ENCODE measurements at places on chromosomes 5 and 9.

DNA sequence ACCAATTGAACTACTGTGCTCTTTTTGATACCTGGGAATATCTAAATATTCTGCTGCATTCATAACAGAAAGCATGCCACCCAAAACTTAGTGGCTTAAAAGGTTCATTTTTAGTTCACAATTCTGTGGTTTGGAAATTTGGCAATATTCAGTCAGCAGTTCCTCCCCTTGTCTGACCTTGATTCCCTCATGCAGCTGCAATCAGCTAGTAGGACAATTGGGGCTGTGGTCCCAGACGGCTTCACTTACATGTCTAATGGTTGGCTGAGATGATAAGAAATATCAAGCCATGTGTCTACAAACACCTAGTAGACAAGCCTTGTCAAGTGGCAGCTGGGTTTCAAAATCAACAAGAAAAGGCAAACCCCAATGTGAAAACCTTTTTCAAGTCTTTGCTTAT is 51.3 kb downstream of the ANXA1 start:
- no peak for DNase-seq

- peak; percentile 56 for DNase-seq
Measured at GRCh38 chr9:131017067-131017466, 8.1 kb downstream of the LAMC3 start.

DNA sequence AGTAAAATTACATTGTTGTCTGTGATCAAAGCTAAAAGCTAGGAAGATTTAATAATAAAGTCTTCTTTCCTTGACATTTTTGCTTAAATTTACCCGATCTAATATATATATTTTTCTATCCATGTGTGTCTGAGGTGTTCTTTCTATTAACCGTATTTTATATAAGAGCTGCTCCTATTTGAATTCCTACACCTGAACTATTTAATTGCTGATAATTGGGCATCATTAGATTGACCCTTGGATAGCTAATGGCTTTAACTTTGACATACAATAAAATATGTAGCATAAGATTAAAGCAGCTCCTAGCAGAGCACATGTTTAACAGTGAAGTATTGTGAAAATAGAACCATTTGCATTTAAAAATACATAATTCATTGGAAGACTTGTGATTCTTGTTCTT is 792.7 kb downstream of the MAT2B start:
- DNase-seq = no peak

DNA sequence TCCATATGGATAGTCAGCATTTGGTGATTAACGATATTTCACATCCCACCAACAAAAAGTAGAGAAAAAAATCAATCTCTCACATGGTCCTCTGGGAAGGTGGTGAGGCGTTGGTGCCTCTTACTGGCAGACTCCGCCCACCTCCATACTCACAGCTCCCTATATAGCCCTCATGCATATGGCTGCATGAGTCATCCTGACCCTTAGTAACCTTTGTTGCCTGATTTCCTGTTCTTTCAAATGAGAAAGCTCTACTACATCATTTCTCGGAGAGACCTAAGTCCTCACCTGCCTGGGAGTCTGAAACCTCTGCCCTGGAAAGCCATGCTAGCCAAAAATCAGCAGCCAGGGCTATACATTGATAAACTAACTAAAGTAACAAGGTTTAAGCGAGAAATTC is 33.3 kb upstream of the ABCA1 start:
- DNase-seq = no peak

DNA sequence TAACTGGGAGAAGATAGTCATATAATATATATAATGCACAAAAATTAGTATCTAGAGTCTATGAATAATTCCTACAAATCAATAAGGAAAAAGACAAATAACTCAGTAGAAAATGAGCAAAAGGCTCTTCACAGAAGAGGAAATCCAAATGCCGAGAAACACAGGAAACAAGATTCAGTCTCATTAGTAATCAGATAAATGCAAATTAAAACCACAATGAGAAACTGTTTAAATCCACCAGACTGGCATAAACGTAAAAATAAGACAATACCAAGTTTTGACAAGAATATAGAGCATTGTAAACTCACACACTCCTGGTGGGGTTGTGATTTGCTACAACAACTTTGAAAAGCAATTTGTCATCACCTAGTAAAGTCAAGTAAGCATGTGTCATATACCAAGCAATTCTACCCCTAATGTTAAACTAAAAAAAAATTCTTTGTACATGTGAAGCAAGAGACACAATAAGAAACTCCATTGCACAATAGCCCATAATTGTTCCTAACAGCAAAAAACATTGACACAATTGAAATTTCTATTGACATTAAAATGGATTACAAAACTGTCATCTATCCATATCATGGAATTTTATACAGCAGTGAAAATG is 21.0 kb upstream of the UBLCP1 start:
- DNase-seq = no peak

DNA sequence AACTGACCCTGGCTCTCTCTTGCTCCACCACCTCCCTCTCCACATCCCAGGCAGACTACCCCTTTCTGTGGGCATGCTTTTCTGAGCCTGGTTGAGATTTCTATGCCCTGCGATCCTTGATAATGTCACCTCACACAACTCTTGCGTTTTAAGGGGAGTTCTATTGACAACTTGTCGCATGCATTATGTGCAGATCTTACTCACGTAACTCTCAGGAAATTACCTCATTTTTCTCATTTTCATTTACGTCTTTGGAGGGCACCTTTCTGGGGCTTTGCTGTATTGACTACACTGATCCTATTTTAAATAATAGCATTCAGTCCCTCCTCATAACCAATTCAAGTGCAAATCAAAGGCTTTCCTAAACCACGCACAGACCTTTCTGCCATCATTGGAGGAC is 140.4 kb upstream of the WWC1 start:
- DNase-seq = no peak

- DNase-seq = no peak
Measured at GRCh38 chr5:114223866-114224265, 138.0 kb upstream of the KCNN2 start.

GRCh38 chr5:148090773-148091250 is 27.0 kb downstream of the SPINK5 start:
- DNase-seq = no peak

DNA sequence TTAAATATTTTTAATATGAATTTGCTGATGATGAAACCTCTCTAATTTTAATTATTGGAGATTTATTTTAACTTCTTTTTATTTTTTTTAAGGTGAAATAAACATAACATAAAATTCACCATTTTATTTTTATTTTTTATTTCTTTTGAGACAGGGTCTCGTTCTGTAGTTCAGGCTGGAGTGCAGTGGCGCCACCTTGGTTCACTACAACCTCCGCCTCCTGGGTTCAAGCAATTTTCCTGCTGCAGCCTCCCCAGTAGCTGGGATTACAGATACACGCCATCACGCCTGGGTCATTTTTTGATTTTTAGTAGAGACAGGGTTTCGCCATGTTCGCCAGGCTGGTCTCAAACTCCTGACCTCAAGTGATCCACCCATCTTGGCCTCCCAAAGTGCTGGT is 402.9 kb downstream of the PRR16 start:
- no peak for DNase-seq

DNA sequence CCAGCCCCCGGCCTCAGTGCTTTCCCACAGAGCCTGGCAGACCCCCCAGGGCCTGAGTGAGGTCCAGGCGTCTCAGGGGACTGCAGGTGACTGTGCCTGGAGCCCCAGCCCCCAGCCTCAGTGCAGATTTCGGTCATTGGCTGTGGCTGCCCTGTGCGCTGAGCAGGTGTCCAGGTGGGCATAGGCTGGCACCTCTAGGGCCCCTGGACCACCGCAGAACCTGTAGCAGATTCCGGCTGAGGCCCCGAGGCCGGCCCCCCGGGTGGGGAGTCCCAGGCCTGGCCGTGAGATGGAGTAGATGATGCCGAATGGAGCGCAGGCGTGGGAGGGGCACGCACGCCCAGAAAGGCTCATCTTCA is 12.1 kb downstream of the EXD3 start:
- no peak for DNase-seq

- no peak for DNase-seq
Measured at GRCh38 chr5:153601377-153601776, 110.9 kb downstream of the GRIA1 start.

DNA sequence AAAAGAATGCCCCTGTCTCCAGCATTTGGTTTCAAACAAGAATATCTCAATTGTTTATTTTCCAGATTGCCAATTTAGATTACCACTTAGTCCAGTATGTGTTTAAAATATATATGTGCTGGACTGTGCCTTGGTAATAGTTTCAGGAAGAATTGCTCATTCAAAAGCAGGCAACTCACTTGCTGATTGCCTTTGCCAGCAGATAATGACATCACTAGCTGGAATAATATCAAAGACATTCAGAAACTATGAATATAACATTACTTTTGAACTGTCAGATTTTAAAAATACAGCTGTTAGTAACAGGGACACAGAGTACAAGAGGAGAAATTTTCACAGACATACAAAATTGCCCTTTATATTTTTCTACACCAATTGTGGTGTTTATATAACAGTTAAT is 96.0 kb upstream of the ITGA2 start:
- no peak for DNase-seq

GRCh38 chr5:38543886-38544285 is 12.6 kb downstream of the LIFR start:
- DNase-seq = no peak

DNA sequence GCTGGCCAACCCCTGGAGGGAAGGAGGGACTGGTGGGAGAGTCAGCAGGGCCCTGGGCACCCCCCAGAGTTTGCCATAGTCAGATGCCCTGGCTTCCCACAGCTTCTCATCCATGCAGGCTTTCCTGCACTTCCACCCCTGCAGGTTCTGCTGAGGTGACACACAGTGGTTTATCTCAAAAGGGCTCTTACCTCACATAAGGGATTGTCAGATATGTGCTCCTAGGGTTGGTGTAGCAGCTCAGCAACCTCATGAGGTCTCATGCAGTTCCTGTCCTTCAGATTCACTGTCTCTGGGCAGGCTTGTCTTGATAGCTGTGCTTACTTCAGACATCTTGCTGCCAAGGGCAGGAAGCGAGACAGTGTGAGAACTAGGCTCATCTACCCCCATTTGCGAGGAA is 143.4 kb downstream of the KDM4C start:
- no peak for DNase-seq

- no peak for DNase-seq
Measured at GRCh38 chr9:21985964-21986667, 8.1 kb downstream of the CDKN2A start.

GRCh38 chr5:129906177-129906887 is 2.1 kb downstream of the CHSY3 start:
- peak; percentile 41 for DNase-seq

GRCh38 chr5:176943816-176944215 is 44.7 kb upstream of the HK3 start:
- DNase-seq = no peak

DNA sequence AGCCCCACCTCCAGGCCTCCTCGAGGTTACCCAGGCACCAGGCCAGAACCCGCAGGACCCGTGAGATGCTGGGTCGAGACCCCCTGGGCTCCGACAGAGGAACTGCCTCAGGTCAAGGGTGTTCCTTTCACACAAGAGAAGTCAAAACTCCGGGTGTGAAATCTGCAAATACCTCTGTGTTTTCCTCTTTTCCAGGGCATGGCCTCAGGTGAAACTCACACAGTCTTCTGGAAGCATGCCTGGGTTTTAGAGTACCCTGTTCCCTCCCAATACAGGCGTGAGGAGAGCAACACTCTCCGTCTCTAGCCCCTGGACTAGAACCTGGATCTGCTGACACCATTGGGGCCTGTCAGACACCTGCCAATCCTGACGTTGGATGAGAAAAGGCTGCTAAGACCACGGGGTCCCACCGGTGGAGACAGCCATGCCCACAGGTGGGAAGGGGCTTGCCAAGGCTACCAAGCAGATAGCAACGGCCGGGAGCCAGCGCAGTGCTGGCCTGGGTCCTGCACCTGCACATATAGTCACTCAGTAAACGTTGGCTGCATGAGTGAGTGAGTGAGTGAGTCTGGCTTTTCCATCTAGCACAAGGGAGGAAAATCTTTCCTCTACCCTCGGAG is 182.0 kb upstream of the PPP1R26 start:
- no peak for DNase-seq

- no peak for DNase-seq
Measured at GRCh38 chr9:126391713-126392661, 65.4 kb downstream of the MVB12B start.

DNA sequence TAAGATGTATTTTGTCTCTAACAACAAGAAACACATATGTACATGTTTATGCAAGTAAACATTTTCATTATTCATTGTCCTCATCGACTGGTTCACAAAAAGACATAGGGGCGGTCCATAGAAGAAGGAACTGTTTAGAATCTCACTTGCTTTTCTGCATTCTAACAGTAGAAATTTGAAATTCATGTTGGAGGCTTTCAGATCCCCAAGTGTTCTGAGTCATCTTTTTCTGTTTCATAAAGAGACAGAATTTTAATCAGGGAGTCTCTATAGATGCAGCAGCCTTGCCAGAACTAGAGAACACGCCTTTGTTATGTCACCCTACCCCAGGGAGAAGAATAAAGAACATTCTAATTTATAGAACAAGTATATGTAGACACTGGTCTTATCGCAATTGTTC is 324.3 kb downstream of the GABRG2 start:
- DNase-seq = no peak

- DNase-seq = no peak
Measured at GRCh38 chr5:160375166-160375565, 4.7 kb upstream of the C1QTNF2 start.

GRCh38 chr5:82601077-82601476 is 322.9 kb upstream of the RPS23 start:
- no peak for DNase-seq

DNA sequence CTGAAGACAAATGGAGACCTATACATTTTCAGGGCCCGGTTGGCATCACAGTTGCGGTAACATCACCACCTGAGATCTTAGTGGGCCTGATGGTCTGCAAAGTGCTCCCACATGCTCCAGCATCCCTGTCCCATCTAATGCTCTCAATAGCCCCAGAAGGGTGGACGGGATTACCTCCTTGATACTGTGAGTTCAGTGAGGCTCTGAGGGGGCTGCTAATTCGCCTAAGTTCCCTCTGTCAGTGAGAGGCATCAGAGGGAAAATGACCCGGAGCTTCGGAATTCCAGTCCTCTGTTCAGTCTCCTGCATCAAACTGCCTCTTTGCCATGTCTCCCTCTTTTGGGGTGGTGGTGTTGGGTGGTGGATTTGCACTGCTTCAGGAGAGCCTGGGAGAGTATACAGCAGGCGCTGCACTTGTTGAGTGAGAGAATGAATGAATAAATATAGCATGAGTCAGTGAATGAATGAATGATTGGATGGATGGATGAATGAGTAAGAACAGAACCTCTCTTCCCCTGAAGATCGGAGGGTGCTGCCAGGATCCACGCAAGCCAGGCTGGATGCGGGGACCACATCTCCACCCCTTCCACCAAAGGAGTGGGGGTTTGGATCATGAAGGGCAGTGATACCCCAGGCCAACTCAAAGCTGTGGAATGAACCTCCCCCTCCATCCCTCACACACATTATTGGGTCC is 141.0 kb downstream of the GABBR2 start:
- DNase-seq = no peak

DNA sequence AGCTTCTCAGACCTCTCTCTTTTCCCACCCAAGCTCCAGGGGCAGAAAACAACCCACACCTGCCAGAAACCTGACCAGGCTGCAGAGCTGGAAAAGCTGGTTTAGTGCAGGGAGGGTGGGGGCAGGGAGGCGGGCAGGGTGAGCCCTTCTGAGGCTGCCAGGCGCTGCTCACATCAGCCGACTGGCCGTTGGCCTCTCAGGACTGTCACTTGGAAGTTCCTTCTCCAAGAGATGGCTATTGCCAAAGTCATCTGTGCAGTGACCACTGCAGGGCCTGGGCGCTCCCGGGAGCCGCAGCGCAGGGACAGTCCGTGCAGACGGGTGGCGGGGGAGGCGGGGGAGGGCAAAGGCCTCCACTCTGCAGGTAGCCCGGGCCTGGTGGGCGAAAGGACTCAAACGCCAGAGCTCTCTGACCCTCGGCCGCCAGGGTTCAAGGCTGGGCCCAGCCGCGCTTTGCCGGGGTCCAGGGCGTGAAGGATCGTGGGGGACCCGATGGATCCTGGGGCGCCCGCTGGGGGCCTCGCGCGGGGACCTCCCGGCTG is 205.0 kb upstream of the IER5L start:
- peak; percentile 85 for DNase-seq
